Activated CD4-positive, CD25-positive, alpha-beta regulatory T cell treated with anti-CD3 and anti-CD28 coated beads, Interleukin-2, amount 50 U/mL, for 16 hours (primary cell): ENCODE measurements at places on chromosomes 3 and 15.
A peak's percentile ranks its signal among the peaks of the same experiment; 100 is the strongest.

GRCh38 chr15:66730168-66731021 lies 28.4 kb downstream of the SMAD6 start:
- no peak for DNase-seq

DNA sequence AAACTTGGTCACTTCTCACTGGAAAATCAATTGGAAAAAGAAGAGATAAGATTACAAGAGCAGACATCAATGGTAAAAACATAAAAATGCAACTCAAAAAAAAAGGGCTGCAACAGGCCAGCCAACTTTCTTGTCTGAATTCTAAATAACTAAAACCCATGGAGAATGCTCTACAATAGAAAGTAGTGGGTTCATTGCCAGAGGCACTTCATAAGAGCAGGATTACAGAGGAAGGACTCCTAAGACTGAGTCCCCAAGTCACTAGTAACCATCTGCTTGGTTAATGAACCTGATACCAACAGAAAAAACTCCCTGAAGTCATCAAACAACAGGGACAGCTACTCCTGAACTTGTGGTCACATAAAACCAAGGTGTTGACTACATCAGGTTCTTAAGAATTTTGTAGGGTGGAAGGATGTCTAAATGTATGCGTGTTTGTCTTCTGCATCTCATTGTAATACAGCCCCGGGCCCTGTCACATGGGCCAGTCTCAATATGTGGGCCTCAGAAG lies 148.6 kb downstream of the IMPG2 start:
- DNase-seq, result no peak

DNA sequence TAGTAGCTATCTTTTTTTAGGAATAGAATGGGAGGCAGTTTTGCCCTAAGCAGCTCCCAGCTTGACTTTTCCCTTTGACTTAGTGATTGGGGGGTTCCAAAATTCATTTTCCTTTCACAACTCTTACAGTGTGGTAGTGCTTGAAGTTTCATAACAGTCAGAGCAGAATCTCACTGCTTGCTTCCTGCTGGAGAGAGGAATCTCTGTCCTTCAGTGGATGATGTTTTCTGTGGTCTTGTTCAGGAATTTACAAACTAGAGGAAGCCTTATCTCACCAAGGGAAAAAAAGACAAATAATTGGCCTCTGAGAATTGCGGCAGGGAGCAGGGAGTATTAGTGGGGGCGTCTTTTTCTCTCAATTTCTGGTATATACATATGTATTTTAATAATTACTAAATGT lies 326.6 kb upstream of the C2CD4B start:
- no peak for DNase-seq

DNA sequence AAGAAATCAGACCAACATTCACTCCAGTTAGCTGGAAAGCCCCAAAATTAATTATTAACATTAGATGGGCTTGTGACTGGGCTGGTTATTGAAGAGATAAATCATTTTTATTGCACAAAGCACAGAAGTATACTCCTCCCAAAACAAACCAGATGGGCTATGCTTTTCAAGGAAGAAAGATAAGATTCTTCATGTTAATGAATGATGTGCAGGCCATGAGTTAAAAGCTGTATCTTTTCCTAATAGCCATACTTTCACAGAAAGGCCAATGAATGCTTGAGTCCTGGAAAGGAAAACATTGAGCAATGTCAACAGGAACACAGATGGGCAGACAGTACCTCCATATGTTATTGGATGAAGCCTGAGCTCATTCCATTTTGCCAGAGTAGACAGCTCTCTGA lies 55.4 kb downstream of the OCA2 start:
- DNase-seq, result no peak

DNA sequence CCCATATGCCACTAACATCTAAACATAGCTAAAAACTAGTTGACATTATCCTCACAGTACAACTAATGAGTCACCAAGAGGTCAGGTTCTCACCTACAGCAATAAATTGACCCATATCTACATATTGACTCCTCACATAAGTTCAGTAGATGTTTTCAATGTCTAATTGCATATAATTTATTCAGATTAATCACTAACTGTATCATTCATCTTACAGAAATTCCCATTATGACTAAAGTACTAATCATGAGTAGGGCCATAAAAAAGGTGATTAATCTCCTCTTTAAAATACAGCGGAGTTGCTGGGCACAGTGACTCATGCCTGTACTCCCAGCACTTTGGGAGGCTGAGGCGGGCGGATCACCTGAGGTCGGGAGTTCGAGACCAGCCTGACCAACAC lies 82.4 kb upstream of the ST3GAL6 start:
- DNase-seq, result no peak

- no peak for DNase-seq
These were observed 76.3 kb upstream of the TGFBR2 start for GRCh38 chr3:30530084-30530483.

DNA sequence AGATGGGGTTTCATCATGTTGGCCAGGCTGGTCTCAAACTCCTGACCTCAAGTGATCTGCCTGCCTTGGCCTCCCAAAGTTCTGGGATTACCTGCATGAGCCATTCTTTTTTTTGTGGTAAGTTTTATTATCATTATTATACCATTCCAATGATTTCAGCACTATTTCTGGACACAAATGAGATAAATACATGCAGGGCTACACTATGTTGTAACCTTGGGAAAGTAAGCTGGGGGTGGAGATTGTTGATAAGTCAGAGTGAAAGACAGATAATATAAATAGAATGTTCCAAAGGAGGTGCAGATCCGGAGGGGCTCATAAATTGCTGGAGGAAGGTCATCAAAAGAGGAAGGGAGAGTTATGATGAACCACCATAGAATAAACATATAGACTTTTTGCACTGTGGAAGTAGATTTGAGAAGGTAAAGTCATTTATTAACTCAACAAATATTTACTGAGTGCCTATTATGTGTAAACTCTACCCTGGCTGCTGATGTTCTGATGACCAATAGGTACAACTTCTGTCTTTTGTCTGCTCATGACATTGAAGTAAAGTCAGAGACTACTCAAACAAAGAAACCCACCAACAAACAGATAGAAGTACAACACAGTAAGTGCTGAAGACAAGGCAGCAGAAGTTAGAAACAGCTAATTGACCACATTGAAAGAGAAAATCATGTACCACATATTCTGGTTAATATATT lies 478.9 kb upstream of the GOLIM4 start:
- DNase-seq, result no peak

GRCh38 chr15:72342385-72342784 lies 22.4 kb upstream of the CELF6 start:
- no peak for DNase-seq

- DNase-seq, result no peak
These were observed 915 bp upstream of the CALML4 start for GRCh38 chr15:68205954-68206539.

GRCh38 chr15:31392761-31393401 lies 66.2 kb downstream of the KLF13 start:
- no peak for DNase-seq

GRCh38 chr3:159165961-159166360 lies 364.1 kb downstream of the MFSD1 start:
- no peak for DNase-seq

DNA sequence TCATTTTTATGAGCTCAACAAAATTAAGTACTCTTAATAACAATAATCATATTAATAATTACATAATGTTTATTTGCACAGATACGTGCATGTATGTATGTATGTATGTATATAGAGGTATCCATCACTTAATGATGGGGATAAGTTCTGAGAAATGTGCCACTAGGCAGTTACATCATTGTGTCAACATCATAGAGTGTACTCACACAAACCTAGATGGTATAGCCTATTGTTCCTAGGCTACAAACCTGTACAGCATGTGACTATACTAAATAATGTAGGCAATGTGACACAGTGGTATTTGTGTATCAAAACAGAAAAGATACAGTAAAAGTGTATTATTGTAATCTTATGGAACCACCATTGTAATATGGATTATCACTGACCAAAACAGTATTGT lies 874.7 kb upstream of the GBE1 start:
- DNase-seq, result no peak

DNA sequence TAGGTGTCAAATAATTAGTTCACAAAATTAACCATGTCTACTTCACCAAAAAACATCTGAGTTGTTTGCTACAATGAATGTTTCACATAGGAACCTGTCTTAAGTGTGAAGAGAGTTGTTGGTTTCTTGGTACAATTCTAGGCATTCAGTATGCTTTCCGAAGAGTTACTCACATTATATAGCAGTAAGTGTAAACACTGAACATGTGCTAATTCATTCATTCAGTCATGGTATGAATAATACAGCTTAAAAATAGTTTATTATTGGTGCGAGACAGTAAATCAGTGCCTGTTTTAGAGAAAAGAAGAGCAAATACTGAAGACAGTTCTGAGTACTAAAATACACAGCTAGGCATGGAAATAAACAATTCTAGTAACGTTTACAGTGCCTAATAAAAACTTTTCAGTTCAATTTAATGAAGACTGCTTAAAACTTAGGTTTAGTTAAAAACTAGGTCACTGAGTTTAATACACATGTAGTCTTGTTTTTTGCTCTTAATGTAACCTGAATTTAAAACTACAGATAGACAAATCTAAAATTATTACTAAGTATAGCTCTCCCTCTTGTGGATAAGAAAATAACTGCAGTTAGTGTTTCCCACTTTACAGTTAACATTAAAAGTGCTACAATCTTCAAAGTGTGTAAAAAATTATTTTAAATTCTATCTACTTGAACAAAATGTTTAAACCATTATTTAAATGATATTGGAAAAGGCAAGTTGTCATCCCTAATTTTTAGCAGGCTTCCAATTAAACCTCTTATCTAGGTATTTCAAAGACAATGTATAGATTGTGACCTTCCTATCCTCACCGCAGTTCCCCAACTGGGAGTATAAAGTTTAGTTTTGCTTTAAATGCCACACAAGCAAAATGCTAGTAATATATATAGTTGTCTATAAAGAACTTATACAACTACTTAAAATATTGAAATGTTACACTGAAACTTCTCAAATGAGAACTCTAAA lies 20.1 kb upstream of the ZCWPW2 start:
- no peak for DNase-seq

DNA sequence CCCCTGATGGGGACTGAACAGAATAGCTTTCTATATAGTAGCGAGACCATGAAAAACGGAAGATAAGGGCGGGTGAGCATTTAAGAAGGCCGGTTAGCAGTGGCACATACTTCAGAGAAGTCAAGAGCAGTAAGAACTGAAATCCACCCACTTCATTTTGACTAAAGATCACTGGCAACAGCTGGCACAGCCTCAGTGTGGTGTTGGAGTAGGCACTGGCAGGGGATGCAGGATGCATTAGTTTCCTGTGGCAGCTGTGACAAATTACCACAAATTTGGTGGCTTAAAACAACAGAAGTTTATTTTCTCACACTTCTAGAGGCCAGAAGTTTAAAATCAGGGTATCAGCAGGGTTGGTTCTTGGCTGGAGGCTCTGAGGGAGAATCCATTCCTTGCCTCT lies 176.5 kb downstream of the ADAMTSL3 start:
- DNase-seq, result no peak

- DNase-seq, result peak; percentile 25
These were observed at the start of gene NT5DC2 for GRCh38 chr3:52533623-52534280. Gene NT5DC2 (minus strand): TSS chr3:52533857. CDS start chr3:52533737, 120 bp downstream.

- DNase-seq, result no peak
These were observed at the start of gene NUP210 for GRCh38 chr3:13420045-13420830. Gene NUP210 (minus strand): TSS chr3:13420322. CDS start chr3:13420226, 96 bp downstream.

GRCh38 chr3:133197619-133198018 lies 159.4 kb downstream of the TMEM108 start:
- DNase-seq, result no peak

GRCh38 chr3:24352893-24353553 lies 141.6 kb downstream of the THRB start:
- no peak for DNase-seq

DNA sequence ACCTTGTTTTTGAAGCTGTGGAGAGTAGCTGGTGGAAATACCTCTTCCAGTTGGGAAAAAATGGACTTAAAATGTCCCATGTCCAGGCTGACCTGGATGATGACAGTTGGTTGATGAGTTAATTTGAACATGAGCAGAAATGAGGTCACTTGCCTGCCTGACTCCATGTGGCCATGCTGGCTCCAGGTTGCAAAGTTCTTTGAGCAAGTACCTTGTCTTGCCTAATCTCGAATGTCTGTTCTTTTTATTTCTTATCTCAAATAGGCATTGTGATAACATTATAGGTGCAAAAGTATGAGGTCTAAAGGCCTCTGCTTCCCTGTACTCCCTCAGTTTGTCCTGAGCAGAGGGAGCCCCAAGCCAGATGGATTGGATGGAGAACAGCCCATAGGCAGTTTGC lies 9.0 kb downstream of the MAPKBP1 start:
- DNase-seq, result no peak

- no peak for DNase-seq
These were observed 25.9 kb downstream of the C3orf20 start for GRCh38 chr3:14700891-14701290.

DNA sequence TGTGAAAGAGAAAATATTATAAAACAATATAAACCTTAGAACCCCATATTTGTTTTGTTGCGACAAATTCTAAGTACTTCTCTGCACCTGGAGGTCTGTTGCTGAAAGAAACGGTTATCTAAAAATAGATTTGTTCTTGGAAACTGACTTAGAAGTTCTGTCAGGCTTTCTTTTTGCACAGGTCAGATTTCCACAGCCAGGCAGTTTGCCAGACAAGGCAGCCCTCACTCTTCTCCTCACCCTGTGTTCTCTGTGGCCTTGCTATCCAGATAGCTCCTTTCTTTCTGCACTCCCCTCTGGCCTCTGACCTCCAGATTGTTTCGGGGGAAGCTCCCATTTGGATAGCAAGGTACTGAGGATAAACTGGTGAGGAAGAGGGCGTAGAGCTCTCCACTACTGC lies 413.3 kb upstream of the ONECUT1 start:
- DNase-seq, result no peak

- no peak for DNase-seq
These were observed 520 bp downstream of the TMEM42 start for GRCh38 chr3:44862226-44862637.

GRCh38 chr3:115375362-115375761 lies 228.3 kb upstream of the ZBTB20 start:
- no peak for DNase-seq

DNA sequence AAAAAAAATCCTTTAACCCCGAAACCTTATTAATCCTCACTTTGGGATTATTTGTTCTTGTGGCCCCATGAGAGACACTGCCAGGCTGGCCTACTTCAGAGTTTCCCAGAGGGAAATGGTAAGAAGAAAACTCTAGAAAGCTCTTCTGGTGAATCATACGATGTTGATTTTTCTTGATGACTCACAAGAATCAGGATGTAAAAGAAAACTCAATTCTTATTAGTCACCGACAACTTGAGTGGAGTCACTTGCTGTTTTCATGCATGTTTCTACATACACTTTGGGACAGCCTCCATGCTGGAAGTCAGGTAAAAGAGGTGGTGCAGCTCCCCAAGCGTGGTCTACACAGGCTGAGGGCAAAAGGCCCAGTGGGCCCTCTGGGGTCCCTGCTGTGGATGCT lies 42.8 kb downstream of the MYO5C start:
- no peak for DNase-seq

DNA sequence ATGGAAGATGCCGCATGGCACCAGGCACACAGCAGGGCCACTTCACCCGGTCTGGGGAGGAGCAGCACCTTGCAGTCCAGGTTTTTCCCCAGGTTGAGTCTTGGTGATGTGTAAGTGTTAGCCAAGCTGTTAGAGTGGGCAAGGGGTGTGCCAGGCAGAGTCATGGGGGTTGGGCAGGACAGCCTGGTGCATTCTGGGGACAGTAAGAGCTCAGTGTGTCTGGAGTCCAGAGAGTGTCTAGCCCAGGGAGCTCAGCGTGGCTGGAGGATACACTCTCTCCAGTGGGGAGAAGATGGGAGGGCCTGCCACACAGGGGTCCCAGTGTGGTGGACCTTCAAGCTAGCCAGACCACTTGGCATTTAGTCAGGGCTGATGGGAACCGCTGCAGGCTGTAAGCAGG lies 87.4 kb downstream of the AAGAB start:
- DNase-seq, result no peak
